Effector memory CD8-positive, alpha-beta T cell (primary cell): ENCODE measurements at places on chromosomes 4 and X.

DNA sequence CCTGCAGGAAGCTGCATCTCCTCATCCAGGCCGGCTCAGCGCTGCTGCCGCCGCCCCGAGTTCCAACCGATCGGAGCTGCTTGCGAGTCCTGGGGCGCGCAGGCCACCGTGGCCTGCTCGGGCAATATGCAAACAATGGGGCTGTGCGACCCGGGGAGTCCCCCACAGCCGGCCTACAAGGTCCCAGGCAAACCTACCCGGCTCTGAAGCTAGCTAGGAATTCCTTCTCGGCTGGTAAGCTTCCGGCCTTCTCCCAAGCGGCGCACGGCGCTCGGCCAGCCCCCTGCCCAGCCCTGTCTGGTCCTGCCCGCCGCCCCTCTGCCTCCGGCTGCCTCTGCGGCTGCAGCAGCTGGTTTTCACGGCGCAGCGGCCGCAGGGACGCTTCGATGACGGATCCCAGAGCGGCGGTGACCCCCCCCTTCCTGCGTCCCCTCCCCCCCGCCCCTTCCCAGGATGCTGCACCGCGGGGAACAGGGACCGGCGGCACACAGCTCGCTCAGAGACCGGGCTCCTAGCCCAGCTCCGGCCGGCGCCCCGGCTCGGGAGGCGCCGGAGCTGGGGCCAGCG lies 59.4 kb downstream of the TSC22D3 start:
- DNase-seq = peak; percentile 27

DNA sequence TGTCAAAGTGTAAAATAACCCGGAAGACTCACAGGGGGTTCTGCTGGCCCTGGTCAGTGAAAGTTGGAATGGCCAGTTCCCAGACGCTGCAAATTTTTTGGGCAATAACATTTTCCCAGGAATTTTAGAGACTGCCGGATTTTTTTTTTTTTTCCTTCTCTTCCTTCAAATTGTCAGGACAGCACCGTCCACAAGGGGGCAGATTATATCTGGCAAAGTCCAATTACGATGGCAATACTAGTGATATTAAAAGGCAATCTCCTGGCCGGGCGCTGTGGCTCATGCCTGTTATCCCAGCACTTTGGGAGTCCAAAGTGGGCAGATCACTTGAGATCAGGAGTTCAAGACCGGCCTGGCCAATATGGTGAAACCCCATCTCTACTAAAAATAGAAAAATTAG lies 20.5 kb downstream of the SLC25A5 start:
- DNase-seq = peak; percentile 20

- no peak for DNase-seq
Measured at GRCh38 chr4:11546391-11547175, 117.9 kb upstream of the HS3ST1 start.

GRCh38 chr4:7960017-7960789 lies 20.5 kb upstream of the AFAP1 start:
- no peak for DNase-seq

DNA sequence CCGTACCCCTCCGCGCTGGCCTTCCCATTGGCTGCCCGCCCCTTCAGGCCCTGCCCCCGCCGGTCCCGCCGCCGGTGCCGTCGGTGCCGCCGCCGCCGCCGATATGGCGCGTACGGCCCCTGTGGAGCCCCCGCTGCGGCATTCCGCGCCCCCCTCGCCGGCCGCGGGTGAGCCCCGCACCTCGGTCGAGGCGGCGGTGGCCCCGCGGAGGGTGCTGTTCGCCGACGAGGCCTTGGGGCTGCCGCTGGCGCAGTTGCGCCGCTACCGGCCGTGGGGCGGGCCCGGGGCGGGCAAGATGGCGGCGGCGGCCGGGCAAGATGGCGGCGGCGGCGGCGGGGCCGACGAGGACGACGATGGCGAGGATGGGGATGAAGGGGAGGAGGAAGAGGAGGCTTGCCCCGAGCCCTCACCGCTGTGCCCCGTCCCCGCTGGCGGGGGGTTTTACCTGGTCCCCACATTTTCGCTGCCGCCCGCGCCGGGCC lies at the start of gene PPP1R3F:
PPP1R3F (plus strand) TSS at position 27 of the 482 bp plus-strand sequence; CDS start at position 104, 77 bp downstream.
- DNase-seq = no peak

DNA sequence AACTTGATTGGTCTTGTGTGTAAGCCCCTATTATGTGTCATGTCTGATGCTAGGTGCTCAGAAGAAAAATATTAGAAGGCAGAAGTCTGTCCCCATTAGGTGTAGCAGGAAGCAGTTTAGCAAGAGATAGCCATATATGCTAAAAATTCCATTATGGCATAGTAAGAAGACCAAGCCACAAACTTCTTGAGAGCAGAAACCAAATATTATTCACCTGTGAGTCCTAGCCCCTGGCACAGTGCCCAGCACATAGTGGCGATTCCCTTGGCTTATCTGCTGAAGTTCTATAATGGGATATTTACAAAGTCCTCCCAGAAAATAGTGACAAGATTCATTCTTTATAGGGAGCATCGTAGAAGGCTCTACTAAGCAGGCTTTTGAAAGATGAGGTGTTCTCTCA lies 174.4 kb downstream of the RAB28 start:
- no peak for DNase-seq

- no peak for DNase-seq
Measured at GRCh38 chr4:7591409-7592053, 156.8 kb upstream of the PSAPL1 start.

DNA sequence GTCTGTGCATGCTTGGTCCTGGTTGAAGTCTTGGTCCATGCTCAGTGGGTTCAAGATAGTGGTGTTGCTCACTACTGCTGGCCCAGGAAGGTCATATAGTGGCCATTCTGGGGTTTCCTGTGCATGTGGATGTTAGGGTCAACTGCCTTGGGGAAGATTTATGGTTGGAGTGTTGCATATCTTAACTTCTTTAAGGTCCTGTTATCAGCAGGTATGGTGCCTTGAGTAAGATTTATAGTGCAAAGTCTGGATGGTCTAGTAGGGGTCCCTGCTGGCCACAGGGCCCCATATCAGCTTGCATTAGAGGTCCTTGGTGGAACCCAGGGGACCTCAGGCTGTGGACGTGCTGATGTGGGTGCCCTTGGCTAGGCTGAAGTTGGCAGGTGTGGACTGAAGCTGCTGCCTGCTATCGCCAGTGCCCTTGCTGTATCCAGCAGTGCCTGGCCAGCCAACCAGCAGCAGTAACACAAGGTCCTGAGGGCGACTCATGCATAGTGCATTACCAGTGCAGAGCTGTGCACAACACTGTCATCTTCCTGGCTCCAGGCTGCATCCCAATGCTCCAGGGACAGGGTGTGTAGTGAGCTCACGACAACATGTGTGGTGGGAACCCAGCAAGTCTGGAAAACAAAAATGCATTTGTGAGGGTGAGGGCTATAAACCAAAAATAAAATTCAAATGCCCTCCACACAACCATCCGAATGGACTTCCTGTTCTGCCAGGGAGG lies 61.0 kb downstream of the BEX3 start:
- no peak for DNase-seq

- no peak for DNase-seq
Measured at GRCh38 chrX:118508635-118509034, 13.0 kb downstream of the DOCK11 start.

- no peak for DNase-seq
Measured at GRCh38 chr4:14965071-14965470, 37.2 kb upstream of the CPEB2 start.

- DNase-seq = no peak
Measured at GRCh38 chrX:139759637-139760036, 51.7 kb upstream of the MCF2 start.

GRCh38 chrX:100625985-100626491 lies 10.6 kb downstream of the TSPAN6 start:
- DNase-seq = no peak

GRCh38 chrX:3567686-3568085 lies 145.8 kb downstream of the PRKX start:
- no peak for DNase-seq

DNA sequence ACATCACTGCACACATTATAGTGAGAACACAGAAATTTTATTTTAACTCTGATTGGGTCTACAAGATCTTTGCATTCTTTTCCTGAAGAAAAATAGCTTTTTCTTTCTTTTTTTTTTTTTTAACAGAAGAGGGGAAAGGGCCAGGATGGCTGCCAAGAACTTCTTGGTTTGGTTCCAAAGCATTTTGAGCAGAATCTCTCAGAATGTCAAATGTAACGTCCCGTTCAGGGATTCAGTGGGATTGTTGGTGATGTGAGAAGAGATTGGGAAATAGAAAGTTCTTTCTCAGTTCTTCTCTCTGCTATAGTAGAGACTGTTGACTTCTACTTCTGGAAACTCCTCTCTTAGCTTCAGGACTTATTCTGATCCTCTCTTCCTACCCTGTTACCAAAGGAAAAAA lies 70.9 kb upstream of the CBR4 start:
- DNase-seq = no peak

DNA sequence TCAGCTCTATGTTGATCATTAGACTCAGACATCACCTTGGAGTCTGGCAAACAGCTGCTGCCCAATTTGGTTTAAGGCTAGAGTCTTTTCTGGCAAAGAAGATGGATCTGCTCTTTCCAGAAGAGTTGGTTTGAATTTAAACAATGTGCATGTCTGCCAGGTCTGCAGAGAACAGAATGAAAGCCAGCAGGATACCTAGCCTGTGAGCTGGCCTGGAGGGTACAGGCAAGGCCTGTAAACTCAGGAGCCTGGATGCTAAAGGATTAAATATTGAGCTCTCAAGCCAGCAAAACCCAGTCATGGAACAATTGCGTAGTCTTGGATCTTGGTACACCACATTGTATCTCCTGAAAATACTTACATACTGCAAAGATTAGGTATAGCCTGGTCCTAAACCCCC lies 15.6 kb upstream of the PDLIM3 start:
- no peak for DNase-seq

DNA sequence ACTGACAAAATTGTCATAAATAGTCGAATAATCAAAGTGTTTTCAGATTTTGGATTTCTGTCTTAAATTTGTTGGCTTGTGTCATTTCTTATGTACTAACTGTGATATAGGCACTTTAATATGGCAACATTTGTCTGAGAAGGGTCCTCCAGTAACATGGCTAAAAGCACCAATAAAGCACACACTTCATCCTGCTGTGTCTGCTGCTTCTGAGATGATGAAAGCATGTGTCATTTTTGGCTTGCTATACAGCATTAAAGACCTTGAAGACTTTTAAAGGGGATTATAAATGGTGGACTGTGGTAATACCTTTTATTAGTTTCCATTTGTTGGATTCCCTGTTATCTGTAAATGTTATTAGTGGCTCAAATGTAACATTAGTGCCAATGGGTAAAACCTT lies 551.8 kb upstream of the GRID2 start:
- no peak for DNase-seq

DNA sequence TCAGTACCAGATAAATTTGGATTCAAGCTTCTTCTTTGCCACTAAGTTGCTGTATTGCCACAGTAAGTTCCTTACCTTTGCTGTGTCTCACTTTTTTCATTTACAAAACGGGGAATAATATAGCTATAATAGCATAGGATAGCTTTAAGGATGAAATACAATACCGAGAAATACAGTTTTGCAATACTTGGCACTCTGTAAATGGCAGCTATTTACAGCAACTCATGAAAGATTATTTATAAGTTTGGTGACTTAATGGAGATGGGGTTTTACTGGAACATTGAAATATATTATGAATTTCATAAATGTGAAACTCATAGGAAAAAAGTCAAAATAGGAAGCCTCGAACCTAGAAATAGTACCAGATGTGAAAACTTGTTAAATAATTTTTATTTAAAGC lies 27.6 kb downstream of the ANXA10 start:
- no peak for DNase-seq

GRCh38 chrX:75061701-75062100 lies 94.4 kb downstream of the ABCB7 start:
- no peak for DNase-seq

DNA sequence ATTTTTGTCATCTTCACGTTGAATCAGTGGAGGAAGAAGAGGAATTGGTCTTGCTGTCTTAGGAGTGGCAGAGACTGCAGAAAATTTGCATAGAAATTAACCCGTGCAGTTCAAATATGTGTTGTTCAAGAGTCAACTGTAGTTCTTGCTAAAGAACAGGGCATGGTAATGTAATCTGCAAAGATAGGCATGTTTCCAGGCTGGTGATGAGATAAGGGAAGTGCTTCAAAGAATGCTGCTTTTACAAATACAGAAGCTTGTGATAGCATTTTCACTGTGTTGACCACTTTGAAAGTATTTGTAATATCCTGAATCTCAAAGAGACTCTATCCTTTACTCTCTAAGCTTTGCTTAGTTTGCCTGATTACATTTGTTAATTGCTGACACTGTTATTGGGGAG lies 60.1 kb downstream of the PRRG1 start:
- no peak for DNase-seq

GRCh38 chr4:90580326-90580725 lies 453.1 kb downstream of the CCSER1 start:
- no peak for DNase-seq

DNA sequence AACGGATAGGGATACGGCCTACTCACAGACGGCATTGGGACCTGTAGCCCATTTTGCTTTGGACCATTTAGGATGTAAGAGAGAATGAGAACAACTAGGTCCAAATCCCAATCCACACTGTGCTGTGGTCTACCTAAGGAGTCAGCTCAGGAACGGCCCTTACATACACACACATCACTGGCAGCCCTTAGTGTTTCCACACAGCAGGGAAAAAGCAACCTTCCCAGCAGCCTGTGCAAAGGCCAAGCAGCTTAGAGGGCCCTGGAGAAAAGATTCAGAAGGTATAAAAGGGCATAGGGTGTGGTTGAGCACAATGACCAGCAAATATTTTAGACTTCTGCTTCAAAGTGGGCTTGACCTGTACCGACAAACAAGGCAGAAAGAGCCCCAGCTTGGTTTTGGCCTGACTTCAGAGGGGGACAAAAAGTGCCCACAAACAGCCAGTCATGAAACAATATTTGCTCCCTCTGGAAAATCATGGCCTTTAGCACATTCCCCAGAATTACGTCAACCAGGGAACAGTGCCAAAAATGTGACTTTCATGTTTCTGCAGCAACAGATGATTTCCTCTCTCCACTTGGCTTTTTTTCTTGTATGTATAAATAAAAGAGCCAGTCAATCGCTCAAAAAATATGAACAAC lies 359.5 kb upstream of the FGF16 start:
- DNase-seq = no peak

GRCh38 chr4:92461732-92462131 lies 158.0 kb downstream of the GRID2 start:
- DNase-seq = no peak

GRCh38 chrX:24392709-24393108 lies 32.3 kb downstream of the SUPT20HL1 start:
- no peak for DNase-seq

- no peak for DNase-seq
Measured at GRCh38 chr4:81030061-81030980, at the start of gene BMP3. TSS of gene BMP3 (plus strand) at chr4:81030708. CDS start at chr4:81031285, 577 bp downstream.

DNA sequence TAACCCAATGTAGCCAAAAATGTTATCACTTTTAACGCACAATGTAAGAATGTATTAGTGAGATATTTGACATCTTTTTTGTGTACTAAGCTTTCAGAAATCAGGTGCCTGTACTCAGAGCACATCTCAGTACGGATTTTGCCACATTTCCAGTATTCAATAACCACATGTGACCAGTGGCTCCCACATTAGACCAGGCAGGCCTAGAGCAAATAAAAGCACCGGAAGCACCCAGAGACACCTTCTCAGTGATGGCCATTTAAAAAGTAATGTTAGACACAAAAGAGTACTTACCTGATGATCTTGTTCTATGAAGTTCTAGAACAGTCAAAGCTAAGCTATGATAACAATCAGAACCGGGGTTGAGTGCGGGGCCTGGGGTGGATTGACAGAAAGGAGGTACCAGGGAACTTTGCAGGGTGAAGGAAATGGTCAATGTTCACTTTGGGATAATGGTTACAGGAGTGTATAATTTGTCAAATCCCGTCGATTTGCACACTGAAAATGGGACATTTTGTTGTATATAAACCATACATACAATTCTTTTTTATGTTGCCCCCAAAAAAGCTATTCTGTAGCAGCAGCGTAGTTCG lies 1.2 kb downstream of the CTPS2 start:
- no peak for DNase-seq
